Bronchial smooth muscle cell (primary cell): ENCODE measurements at places on chromosomes 13 and 19. TPM values are rescaled to one million over a fixed set of nuclear protein-coding genes. Genes with fewer than 3 reads are reported as not detected.

Gene ZNF382
- total RNA-seq = 3.5 and 9.0 TPM in 2 replicates

Gene SULT2B1
- 0.16 and 0.17 TPM in 2 replicates for total RNA-seq

Gene MISP3
- 0.34 and 0.63 TPM in 2 replicates for total RNA-seq

Gene IL4I1
- 0.47 and 0.52 TPM in 2 replicates for total RNA-seq

Gene ADM5
- total RNA-seq = 0.17 and 0.47 TPM in 2 replicates

Gene PRSS57
- total RNA-seq = not detected in 2 replicates

Gene C19orf67
- not detected in 2 replicates for total RNA-seq

Gene MEIOSIN
- not detected in 2 replicates for total RNA-seq

Gene PPM1N
- total RNA-seq = 5.5 and 7.5 TPM in 2 replicates

Gene CGB1
- total RNA-seq = not detected in 2 replicates

Gene LSM14A
- total RNA-seq = 76.6 and 124 TPM in 2 replicates

Gene CEACAM21
- not detected in 2 replicates for total RNA-seq

Gene ZNF471
- 4.9 and 5.8 TPM in 2 replicates for total RNA-seq

Gene TRPM4
- 16.5 and 17.5 TPM in 2 replicates for total RNA-seq

Gene LCP1
- 0.17 TPM in 1 of 2 replicates, not detected in the other for total RNA-seq

Gene PEAK3
- not detected in 2 replicates for total RNA-seq

Gene CERS4
- total RNA-seq = 1.4 and 10.6 TPM in 2 replicates

Gene ATP1A3
- total RNA-seq = under 0.01 TPM in 1 of 2 replicates, not detected in the other

Gene GJA3
- total RNA-seq = 15.8 and 21.3 TPM in 2 replicates

Gene MADCAM1
- under 0.01 TPM in 1 of 2 replicates, not detected in the other for total RNA-seq

Gene CYP4F8
- total RNA-seq = under 0.01 TPM in 1 of 2 replicates, not detected in the other

Gene KLK14
- total RNA-seq = not detected in 2 replicates

Gene CEACAM20
- total RNA-seq = not detected in 2 replicates

Gene ATXN8OS
- total RNA-seq = not detected in 2 replicates

Gene CEACAM7
- not detected in 2 replicates for total RNA-seq

Gene ALKBH7
- total RNA-seq = 18.4 and 22.4 TPM in 2 replicates

Gene NLRP7
- not detected in 2 replicates for total RNA-seq

Gene TUBGCP3
- total RNA-seq = 11.7 and 14.7 TPM in 2 replicates

Gene PNMA8C
- under 0.01 and 0.16 TPM in 2 replicates for total RNA-seq

Gene FGF14
- 3.0 and 4.6 TPM in 2 replicates for total RNA-seq

Gene SPINT2
- 1.4 and 2.1 TPM in 2 replicates for total RNA-seq

Gene FCGBP
- total RNA-seq = 0.32 and 1.1 TPM in 2 replicates

Gene FAM216B
- not detected in 2 replicates for total RNA-seq

Gene FXYD1
- 4.4 and 14.6 TPM in 2 replicates for total RNA-seq

Gene DNAJC3
- 35.5 and 38.3 TPM in 2 replicates for total RNA-seq

Gene KLK12
- total RNA-seq = not detected in 2 replicates

Gene PSG1
- under 0.01 and 0.17 TPM in 2 replicates for total RNA-seq

Gene CLDN10
- not detected in 2 replicates for total RNA-seq

Gene NLRP8
- not detected in 2 replicates for total RNA-seq

Gene HCN2
- 1.5 and 1.6 TPM in 2 replicates for total RNA-seq

Gene NUMBL
- total RNA-seq = 24.6 and 70.8 TPM in 2 replicates

Gene KIR2DL1
- total RNA-seq = not detected in 2 replicates

Gene RHPN2
- total RNA-seq = 0.79 and 2.1 TPM in 2 replicates

Gene PEX11G
- 2.4 and 4.7 TPM in 2 replicates for total RNA-seq

Gene GGACT
- total RNA-seq = 2.4 and 4.4 TPM in 2 replicates

Gene BTBD2
- total RNA-seq = 55.0 and 66.6 TPM in 2 replicates

Gene CEACAM1
- total RNA-seq = not detected in 2 replicates
